Activated CD4-positive, alpha-beta memory T cell treated with anti-CD3 and anti-CD28 coated beads, Interleukin-2, amount 10 ng/mL, durations not matched to agents 7 days and 5 days (primary cell): ENCODE measurements at places on chromosomes 3 and 15. TPM values are rescaled to one million over a fixed set of nuclear protein-coding genes. Genes with fewer than 3 reads are reported as not detected.

- peaks cover 3% of the 10 kb centered on the region for H3K27me3 ChIP-seq
- DNase-seq = no peak
- H3K4me3 ChIP-seq = no peak overlapping the region
- no peaks in the 10 kb centered on the region for H3K4me1 ChIP-seq
These were observed 33.5 kb upstream of the HHATL start for GRCh38 chr3:42736081-42736480.

DNA sequence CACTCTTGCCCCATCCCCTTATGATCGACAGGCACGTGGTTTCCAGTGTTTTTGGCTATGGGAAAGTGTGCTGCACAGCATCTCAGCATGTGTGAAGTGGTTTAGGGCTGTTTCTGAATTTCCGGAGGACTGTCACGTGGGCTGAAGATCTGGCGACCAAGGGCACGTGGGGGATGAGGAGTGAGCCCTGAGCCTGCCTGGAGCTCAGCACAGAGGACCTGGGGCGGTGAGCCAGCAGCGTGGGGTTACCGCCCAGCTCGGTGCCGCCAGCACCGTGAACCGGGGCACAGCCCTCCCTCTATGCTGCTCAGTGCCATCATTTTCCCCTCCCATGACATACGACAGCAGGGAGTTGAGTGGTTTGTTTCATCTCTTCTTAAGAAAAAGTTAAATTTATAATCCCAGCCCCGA is 150.2 kb downstream of the DNAJB8 start:
- no peaks in the 10 kb centered on the region for H3K36me3 ChIP-seq
- H3K27ac ChIP-seq = peak overlapping the region; percentile 1
- DNase-seq = peak; percentile 64
- H3K4me1 ChIP-seq = peaks cover 14% of the 10 kb centered on the region
- H3K4me3 ChIP-seq = no peak overlapping the region

DNA sequence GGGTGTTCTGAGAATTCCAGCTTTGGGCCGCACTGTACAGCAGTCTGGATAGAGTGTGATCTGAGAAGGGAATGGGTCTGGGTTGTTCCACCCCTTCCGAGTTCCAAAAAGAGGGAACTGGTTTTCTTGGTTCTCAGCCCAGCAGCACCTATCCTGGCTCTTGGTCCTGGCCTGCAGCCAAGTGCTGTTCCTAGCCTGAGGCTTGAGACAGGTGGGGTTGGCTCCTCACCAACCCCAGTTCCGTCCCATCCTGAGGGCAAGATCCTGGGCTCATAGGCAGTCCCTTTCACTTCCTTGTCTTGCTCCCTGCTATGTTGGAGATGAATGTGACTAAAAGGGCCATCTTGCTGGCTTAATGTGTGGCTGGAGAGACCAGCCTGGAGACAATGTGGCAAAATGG is 15.2 kb downstream of the IVD start:
- peaks cover 2% of the 10 kb centered on the region for H3K4me1 ChIP-seq
- peaks cover 1% of the 10 kb centered on the region for H3K27me3 ChIP-seq
- no peak overlapping the region for H3K27ac ChIP-seq
- H3K36me3 ChIP-seq = peaks cover 2% of the 10 kb centered on the region
- H3K4me3 ChIP-seq = no peak overlapping the region

GRCh38 chr3:9793161-9793781 is 389 bp downstream of the ARPC4 start:
- peak overlapping the region; percentile 99 for H3K27ac ChIP-seq
- peaks cover 68% of the 10 kb centered on the region for H3K36me3 ChIP-seq
- peak; percentile 44 for DNase-seq
- H3K27me3 ChIP-seq = no peaks in the 10 kb centered on the region
- peak overlapping the region; percentile 97 for H3K4me3 ChIP-seq

GRCh38 chr15:60800299-60801072 is 321.5 kb upstream of the ICE2 start:
- no peak for DNase-seq
- peaks cover 7% of the 10 kb centered on the region for H3K27me3 ChIP-seq
- H3K4me3 ChIP-seq = no peak overlapping the region
- H3K36me3 ChIP-seq = no peaks in the 10 kb centered on the region

- H3K27ac ChIP-seq = no peak overlapping the region
- no peak overlapping the region for H3K4me3 ChIP-seq
- no peak for DNase-seq
- H3K36me3 ChIP-seq = no peaks in the 10 kb centered on the region
- H3K4me1 ChIP-seq = peaks cover 13% of the 10 kb centered on the region
These were observed 24.2 kb upstream of the HACD2 start for GRCh38 chr3:123609063-123609462.

DNA sequence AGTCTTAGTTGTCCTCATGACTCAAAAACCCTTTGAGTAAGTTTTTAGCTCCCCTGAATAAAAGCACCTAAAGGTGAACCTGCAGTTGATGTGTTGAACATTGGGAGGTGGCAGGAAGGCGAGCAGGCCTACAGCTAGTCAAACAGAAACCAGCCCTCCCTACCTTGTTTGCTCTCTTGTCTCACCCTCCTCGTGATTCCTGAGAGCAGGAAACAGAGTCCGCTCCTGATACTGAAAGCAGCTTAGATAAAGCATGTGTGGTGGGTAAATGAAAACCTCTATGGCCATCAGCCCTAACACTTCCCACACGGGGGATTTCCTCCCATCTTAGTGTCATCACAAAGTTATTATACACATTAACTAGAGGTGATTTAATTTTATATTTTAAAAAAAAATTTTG is 21.8 kb upstream of the CLDN18 start:
- no peak overlapping the region for H3K4me3 ChIP-seq
- H3K36me3 ChIP-seq = no peaks in the 10 kb centered on the region
- no peak for DNase-seq
- H3K27ac ChIP-seq = no peak overlapping the region

ADAMTS17 gene
- total RNA-seq = 0.38 TPM

CTXN2 gene
- total RNA-seq = not detected

FAM174B gene
- total RNA-seq = 3.0 TPM
